ENCODE measurements at places on chromosomes 2 and 18.

DNA sequence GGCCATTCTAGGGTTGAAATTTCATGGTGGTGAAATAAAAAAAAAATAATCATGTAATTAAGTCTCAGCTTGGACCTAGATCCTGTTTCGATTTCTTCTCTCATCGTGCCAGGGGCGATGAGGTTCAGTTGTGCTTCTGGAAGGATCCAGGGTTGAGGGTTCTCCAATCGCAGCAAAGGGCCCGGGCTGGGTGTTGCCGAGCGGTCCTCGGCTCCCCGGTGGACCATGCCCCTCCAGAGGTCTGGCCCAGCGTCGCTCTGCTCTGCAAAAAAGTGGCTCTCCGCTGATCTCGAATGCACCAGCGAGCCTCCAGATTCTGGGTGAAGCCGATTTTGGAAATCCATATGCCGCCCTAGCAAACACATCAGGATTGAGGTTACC is 39.0 kb downstream of the EN1 start:
- DNase-seq, result no peak

GRCh38 chr2:238091436-238092060 is 8.6 kb upstream of the ESPNL start:
- no peak for DNase-seq

DNA sequence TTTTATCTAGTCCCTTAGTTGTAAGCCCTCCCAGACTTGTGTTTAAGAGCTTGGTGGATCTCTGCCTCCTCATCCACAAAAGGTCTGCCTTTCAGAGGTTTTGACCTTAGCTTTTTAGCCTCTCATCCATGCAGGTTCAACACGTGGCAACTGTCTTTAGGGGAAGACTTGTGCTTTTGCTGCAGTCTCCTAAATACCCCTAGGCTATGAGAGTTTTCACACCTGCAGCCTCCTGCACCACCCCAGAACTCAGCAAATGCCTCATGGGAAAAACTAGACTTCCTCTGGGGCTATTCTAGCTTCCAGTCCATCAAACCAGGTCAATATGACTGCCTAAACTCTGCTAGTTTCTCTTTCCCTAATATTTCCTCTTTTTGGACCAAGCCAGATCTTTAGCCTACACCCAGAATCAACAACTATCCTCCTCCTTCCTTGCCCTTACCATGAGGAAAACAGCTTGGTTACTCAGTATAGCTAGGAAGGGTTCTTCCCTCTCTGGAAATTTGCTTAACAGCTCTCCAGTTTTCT is 132.3 kb upstream of the RIOK3 start:
- DNase-seq, result no peak

GRCh38 chr2:189022053-189022481 is 47.9 kb downstream of the COL3A1 start:
- no peak for DNase-seq

GRCh38 chr18:6521803-6522418 is 107.2 kb upstream of the L3MBTL4 start:
- no peak for DNase-seq

- DNase-seq, result no peak
These were observed 28.7 kb downstream of the DYSF start for GRCh38 chr2:71482055-71482454.

GRCh38 chr2:97936881-97937280 is 58.9 kb downstream of the TMEM131 start:
- DNase-seq, result no peak

DNA sequence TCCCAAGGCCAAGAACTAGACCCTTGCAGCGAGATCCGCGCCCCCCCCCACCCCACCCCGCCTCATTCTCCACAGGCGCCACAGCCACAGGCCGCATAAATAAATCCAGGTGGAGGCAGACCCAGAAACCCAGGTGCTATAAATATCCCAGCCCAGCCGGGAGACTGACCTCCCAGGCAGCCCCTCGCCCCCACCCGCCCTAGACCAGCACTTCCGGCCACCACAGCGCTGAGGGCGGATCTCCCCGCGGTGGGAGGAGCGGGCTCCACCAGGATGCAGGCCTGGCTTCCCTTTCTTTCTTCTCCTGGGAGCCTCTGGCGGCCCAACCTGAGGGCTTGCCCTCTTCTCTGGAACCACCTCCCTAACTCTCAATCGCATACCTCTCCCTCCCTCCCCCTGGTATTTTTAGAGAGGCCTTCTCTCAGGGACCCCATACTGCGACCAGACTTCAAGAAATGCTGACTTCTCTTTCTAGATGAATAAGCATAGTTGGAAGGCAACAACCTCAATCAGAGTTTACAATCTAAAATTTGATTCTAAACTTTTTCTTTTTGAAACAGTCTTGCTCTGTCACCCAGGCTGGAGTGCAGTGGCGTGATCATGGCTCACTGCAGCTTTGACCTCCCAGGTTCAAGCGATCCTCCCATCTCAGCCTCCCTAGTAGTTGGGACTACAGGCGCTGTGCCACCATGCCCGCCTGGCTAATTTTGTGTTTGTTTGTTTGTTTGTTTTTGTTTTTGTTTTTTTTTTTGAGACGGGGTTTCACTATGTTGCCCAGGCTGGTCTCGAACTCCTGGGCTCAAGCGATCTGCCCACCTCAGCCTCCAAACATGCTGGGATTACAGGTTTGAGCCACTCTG is 55.0 kb downstream of the PKDCC start:
- DNase-seq, result peak; percentile 67

DNA sequence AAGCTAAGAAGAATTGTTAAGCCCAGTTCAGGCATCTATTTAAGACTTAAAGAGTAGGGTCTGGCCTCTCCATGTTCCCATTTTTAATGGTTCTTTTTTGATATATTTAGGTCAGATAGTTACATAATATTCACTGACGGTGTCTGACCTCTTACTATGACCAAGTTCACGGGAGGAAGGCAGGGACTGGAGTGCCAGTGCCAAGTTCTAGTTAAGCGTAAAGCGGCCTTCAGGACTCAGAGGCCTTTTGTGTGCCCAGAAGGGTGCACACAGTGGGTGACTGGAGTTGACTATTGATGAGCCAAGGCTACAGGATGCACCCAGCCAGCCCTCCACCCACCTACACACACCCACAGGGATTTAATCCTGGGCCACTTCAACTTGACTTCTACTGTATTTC is 290.9 kb downstream of the PIEZO2 start:
- no peak for DNase-seq

- no peak for DNase-seq
These were observed 74.7 kb downstream of the DPP4 start for GRCh38 chr2:161999321-161999720.

- DNase-seq, result no peak
These were observed 34.0 kb downstream of the AQP12A start for GRCh38 chr2:240725671-240726070.

All from GM06990 (cell line).